H1 (cell line): ENCODE measurements at places on chromosomes 3 and 15. TPM values are rescaled to one million over a fixed set of nuclear protein-coding genes. Genes with fewer than 3 reads are reported as not detected.

DNA sequence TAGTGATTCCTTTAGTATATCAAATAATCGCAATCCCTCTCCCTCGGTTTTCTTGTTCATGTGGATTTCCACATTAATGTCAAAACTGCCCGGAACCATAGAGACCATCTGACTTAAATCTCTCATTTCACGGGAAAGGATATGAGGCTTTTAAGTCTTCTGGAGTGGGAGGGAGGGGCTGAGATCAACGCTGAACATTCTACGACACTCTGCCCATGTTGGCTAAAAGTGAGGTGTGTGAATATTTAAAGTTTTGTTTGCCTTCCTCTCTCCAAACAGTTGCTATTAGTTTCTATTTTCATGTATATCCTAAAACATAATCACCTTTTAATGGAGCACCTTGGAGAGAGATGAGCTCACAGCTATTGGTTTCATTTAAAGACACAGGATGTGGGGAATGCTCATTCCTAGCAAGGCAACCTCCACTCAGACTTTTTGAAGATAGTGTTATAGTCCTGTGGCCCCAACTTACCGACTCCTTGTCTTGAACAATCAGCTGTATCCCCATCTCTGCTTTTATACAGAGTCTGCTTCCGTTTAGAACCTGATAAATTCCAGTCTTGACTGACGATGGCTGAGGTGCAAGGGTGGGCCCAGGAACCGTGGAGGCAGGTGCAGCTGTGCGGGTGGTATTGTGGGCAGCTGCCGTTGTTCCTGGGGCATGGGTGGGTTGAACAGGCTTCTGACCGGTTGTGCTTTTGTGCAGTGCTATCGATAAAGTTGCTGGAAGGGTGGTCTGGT is 9.2 kb downstream of the LAMP3 start:
- no peak for DNase-seq

DNA sequence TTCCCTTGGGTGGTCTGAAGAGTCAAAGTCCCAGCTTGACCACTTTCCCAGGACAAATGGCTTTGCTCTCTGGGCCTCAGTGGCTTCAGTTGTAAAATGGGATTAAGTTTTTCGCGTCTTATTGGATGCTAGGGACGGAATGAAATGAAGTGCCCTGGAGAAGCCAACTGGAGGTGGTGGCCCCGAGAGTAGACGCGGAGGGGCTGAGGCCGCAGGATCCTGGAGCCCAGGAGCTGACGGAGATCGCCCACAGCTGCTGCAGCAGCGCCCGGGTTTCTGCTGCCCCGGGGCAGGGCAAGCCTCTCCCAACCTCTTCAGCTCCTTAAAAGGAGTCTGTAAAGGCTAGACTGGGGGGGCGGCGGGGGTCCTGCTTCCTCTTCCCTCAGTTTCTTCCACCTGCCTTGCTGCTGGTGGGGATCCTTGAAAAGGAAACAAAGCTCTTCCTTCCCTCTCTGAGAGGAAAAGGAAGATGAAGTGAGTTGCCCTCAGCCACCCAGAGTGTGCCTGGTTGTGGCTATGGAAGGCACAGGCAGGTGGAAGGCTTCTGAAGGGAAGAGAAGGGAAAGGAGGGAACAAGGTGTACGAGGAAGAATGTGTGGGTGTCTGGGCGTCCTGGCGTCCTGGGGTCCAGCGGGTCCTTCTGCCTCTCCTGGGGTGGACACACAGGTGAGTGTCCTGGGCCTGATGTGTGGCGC is 967 bp upstream of the BNC1 start:
- no peak for DNase-seq

DNA sequence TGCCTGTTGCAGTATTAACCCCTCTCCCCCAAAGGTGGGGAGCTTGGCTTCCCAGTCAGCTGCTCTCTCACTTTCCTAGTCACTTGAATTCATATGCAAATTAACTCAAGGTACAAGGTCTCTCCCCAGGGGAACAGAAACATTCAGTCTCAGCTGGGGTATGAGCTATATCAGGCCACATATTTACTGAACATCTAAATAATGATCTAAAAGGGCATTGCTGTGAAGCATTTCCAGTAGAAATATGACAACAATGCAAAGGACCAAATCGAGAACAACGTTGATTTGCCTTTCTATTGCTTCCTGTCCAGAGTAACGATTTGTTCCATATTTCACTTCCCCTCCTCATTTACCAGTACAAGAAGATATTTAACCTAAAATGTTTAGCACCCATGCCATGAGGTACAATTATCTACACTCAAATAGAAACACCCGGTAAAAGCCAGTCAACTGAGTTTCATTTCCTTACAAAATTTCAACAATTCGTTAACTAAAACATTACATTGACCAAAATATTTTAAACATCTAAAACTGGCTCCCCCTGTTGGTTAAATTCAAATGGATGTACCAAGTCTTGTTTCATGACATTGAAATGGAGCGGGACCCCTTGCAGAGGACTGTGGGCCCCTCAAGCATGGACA is 36.5 kb upstream of the KLHL6 start:
- no peak for DNase-seq

GRCh38 chr3:178238179-178238578 is 298.1 kb upstream of the KCNMB2 start:
- peak; percentile 13 for DNase-seq

Gene QTRT2
- total RNA-seq = 52.5 and 54.5 TPM in 2 replicates

DNA sequence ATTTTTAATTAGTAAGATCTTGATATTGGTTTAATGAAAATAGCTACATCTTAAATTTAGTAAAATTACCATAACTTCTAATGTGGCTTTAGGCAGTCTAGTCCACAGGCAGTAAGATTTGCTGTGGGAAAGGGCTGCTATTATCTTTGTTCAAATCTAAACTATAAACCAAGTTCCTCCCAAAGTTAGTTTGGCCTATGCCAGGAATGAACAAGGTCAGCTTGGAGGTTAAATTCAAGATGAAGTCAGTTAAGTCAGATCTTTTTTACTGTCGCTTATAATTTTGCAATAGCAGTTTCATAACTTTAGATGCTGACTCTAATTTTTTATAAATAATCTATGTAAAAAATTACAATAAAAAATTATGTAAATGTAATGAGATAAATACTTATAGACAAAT is 1016.9 kb upstream of the ALCAM start:
- no peak for DNase-seq

GRCh38 chr3:61425356-61425755 is 136.0 kb upstream of the PTPRG start:
- no peak for DNase-seq

DNA sequence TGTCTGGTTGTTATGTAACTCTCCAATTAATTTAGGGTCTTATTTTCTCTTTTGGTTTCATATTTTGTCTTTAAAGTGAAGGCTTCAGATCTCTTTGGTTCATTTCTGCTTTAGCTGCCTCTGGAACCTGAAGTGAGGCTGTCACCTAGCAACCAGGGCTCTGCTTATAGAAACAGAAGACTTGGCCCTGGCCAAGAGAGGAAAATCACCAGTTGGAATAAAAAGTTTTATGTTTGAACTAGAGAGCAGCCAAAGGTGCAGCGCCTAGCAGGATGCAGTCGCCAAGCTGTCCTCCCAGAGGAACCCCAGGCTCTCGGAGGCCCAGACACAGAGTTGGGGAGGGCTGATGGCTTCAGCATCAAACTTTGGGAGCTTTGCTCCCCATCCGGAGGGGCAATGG is 41.1 kb downstream of the LYZL4 start:
- no peak for DNase-seq

DNA sequence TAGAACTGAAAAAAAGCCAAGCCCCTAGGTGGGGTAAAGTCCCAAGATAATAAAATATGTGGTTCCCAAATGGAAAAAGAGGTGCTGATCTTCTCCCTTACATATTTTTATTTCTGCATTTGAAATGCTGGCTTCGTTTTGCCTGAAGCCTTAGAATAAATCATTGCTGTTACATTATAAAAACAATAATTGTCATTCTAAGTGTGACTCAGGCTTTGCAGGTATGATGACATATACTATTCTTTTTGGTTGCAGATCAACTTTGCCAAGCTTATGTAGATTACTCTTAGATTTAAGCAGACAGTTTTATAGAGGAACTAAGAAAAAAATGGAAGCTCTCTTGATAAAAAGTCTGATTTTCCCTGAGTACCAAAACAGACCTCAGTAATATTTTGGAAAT is 7.5 kb downstream of the IDH3A start:
- DNase-seq = no peak

GRCh38 chr3:38136393-38136776 is 542 bp downstream of the ACAA1 start:
- no peak for DNase-seq

GRCh38 chr3:187104933-187105332 is 34.4 kb downstream of the RPL39L start:
- no peak for DNase-seq

DNA sequence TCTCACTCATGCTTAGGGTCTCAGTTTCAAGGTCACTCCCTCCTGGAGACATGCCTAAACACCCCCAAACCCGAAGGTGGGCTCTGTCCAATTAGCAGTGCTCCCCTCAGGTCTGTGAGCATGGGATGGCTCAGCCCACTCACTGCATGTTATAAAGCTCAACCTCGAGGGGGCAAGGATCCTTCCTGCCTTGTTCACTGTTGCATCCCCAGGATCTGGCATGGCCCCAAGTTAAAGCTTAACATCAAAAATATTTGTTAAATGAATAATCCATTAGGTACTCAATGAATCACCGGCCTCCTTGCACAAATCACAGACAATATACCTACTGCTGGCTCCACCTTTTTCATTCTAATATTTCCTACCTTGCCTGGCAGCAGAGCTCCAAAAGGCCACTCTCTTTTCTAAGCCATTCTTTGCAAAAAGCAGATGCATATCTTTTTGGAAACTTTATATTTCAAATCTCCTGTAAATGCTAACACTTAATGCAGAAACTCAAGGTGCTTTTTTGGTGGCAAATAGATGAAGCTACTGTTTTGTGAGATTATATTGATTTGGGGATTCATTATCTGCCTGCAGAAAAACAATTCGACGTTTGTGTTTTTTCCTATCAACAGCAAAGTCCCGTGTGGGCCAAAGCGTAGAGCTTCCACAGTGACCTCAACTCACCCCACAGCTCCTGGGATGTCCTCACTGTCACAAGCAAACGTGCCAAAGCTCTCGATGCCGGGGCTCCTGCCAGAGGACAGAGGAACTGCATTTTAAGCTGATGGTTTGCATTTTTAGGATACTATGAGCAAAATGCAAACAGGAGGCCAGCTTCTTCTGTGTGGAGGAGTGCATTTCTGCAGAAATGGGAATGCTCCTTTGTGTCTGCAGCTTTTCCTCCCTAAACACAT is 35.4 kb downstream of the PCOLCE2 start:
- no peak for DNase-seq

GRCh38 chr3:97793420-97794019 is 28.3 kb upstream of the CRYBG3 start:
- no peak for DNase-seq

GRCh38 chr3:181739628-181740027 is 27.9 kb downstream of the SOX2 start:
- DNase-seq = no peak

- DNase-seq = no peak
These were observed at the start of gene C3orf80 for GRCh38 chr3:160225176-160226025. C3orf80 (plus strand) TSS chr3:160225422; CDS start chr3:160225636, 214 bp downstream.

DNA sequence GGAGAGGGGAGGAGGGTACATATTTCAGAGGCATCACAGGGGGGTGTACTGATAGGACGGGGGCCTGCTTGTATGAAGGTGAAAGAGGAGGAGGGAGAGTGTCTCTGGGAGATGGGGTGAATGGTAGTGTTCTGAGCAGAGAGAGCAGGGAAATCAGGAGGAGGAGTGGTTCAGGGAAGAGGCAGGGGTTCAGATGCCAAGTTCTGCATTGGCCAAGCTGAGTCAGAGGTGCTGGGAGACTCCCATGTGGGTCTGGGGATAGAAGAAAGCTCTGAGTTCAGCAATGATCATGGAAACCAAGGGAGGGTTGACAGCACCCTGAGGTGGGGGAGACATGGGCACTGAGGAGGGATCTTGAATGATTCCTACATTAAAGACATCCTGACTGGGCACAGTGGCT is 3.0 kb downstream of the CYP8B1 start:
- no peak for DNase-seq

- DNase-seq = no peak
These were observed 30.2 kb upstream of the CRBN start for GRCh38 chr3:3209714-3210113.

Gene SLC9A9
- 1.1 and 1.5 TPM in 2 replicates for total RNA-seq

GRCh38 chr15:31034152-31034551 is 42.7 kb upstream of the MTMR10 start:
- DNase-seq = no peak

Gene SERINC4
- total RNA-seq = not detected in 2 replicates
